ENCODE measurements at places on chromosomes 3 and 15. TPM values are rescaled to one million over a fixed set of nuclear protein-coding genes. Genes with fewer than 3 reads are reported as not detected.

Gene ST6GAL1
- 84.9 TPM for total RNA-seq

Gene MME
- 18.3 TPM for total RNA-seq

Gene SPSB4
- not detected for total RNA-seq

Gene GCSAM
- total RNA-seq: not detected

Gene GHSR
- total RNA-seq: not detected

Gene CNTN4
- total RNA-seq: 0.33 TPM

Gene NFKBIZ
- total RNA-seq: 65.0 TPM

Gene TGM5
- total RNA-seq: not detected

Gene TICRR
- 6.2 TPM for total RNA-seq

Gene SPTBN5
- 15.2 TPM for total RNA-seq

Gene DTWD1
- total RNA-seq: 12.6 TPM

Gene OCA2
- not detected for total RNA-seq
